Naive thymus-derived CD8-positive, alpha-beta T cell (primary cell): ENCODE measurements at places on chromosomes 3 and 15.

DNA sequence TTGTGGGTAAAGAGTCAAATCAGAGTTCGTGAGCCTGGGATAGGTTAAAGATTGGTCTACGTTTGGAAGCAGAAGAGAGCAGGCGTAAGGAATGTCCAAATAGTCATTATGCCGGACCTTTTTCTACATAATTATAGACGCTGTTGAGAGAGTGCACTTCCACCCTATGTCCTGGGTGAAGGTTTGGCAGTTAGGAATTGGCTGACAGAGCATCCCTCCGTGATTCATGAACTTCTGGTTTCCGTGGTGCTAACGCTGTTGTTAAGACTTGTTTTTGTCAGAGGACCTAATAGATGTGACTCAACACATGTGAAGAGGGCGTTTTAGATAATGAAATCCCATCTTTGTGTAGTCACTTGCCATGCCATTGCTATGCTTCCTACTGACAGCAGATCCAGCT, 1.1 kb downstream of the EAF1 start:
- DNase-seq: no peak

DNA sequence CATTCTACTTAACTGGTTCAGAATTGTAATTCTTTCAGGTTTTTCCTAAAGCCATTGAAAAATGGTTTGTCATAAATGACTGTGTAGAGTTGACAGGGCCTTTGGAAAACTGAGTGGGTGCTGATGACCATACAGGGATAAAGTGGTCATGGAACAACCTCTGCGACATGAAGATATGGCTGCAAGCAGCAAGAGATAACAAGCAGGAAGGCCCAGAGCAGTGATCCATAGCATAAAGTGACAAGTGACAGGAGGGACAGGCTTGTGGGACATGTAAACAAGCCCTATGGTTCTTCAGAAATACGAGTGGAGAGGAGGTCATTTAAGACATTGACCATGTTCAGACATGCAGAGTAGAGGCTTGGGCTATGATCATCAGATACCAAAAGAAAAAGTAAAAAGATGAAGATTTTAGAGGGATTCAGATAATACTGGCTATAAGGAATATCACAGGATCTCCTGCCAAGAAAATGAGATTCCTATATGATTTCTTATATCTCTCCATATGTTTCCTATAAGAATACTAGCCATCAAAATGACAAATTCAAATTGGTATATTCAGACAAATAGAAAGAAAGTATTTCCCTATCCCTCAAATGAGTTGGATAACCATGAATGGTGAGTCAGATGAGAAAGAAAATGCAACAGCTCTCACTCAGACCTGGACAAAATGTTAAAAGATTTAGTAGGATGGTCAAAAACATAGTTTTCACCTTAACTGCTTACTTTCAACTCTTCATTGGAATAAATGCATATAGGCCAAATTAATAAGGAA, 827.6 kb upstream of the CFAP20DC start:
- DNase-seq: no peak

DNA sequence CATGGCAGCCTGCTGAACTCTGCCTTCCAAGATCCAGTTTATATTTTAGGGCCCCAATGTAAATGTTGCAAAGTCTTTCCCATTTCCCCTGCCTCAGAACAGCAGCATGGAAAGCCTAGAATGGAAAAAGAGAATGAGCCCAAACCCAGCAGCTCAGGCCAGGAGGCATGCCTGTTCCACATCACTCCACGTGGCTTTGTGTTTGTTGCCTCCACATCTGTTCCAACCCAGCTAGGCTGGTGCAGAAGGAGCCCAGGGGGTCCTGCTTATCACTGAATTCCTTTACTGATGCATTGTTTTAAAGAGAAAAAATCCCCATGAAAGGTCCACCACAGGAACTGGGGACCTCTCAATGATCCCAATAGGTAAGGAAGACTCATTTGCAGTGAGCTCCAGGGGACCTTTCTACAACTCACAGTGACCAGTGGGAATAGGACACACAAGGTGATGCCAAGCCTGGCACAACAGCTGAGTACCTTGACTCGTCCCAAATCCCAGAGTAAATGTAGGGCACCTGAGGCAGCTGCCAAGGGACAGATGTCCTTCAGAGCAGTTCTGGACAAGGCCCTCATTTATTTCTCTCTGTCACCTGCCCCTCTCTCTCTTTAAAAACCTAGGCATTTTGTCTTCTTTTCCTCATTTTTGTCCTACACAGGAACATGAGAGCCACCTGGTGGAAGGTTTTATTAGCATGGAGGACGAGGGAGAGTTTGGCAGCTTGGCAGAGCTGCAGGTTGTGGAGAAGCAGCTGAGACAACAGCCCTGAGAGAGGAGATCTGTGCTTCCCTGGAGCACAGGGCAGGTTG, 41.7 kb upstream of the ADAMTS17 start:
- DNase-seq: peak; percentile 32

DNA sequence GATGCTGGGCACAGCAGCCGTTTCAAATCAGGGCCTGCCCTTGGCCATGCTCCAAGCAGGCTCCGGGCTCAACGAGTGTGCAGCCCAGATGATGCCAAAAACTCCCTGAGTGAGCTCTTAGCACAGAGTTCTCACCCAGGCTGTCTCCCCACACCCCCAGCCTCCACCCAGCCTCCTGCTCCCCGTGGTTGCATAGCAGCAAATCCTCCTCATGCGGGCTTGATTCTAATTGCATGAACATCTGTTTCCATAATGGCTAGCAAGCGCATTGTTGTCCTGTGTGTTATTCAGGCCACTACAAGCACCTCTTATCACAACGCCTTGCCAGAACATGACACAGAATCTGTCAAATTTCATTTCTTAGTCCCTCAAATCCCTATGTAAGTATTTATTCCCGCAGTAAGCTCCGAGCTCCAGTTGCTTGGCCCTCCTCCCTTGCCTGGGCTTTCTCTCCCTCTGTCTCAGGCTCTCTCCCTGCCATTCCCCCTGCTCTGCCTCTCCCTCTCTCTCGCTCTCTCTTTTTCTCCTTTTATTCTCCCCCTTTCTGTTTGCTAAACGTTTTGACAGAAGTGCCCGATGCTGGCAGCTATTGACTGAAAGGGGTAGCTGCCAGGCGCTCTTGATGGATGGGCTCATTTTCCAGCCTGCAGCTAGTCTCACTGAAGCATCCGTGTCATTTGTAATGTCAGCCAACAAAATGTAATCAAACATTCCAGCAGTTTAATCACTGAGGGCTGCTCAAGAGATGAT, 306.5 kb downstream of the IL20RB start:
- no peak for DNase-seq

GRCh38 chr3:59081071-59081470, 31.2 kb upstream of the CFAP20DC start:
- DNase-seq: no peak
